ENCODE measurements at places on chromosomes 7 and 10. TPM values are rescaled to one million over a fixed set of nuclear protein-coding genes. Genes with fewer than 3 reads are reported as not detected.

EBLN1 gene
- total RNA-seq, result not detected

CPA2 gene
- not detected for total RNA-seq

TMEM243 gene
- total RNA-seq, result 21.3 TPM

HTRA1 gene
- total RNA-seq, result 14.0 TPM

BRAF gene
- total RNA-seq, result 24.3 TPM

ASB13 gene
- 8.8 TPM for total RNA-seq

C7orf57 gene
- total RNA-seq, result under 0.01 TPM

ELFN1 gene
- under 0.01 TPM for total RNA-seq

ZDHHC4 gene
- 41.1 TPM for total RNA-seq

SPDYE3 gene
- total RNA-seq, result not detected

FAM241B gene
- total RNA-seq, result not detected

CYP2C19 gene
- total RNA-seq, result not detected

C10orf143 gene
- 0.29 TPM for total RNA-seq

PAX4 gene
- total RNA-seq, result not detected

IRF5 gene
- not detected for total RNA-seq

UMAD1 gene
- total RNA-seq, result 13.5 TPM

NUTM2A gene
- total RNA-seq, result 0.66 TPM

TACC2 gene
- 6.8 TPM for total RNA-seq
